ENCODE measurements at places on chromosomes 13 and 19.

- no peak overlapping the region for H3K27ac ChIP-seq
- no peaks in the 10 kb centered on the region for H3K27me3 ChIP-seq
- no peak overlapping the region for H3K4me3 ChIP-seq
- H3K4me1 ChIP-seq = no peaks in the 10 kb centered on the region
- no peak for DNase-seq
Measured at GRCh38 chr13:48175185-48175584, 57.8 kb upstream of the ITM2B start.

DNA sequence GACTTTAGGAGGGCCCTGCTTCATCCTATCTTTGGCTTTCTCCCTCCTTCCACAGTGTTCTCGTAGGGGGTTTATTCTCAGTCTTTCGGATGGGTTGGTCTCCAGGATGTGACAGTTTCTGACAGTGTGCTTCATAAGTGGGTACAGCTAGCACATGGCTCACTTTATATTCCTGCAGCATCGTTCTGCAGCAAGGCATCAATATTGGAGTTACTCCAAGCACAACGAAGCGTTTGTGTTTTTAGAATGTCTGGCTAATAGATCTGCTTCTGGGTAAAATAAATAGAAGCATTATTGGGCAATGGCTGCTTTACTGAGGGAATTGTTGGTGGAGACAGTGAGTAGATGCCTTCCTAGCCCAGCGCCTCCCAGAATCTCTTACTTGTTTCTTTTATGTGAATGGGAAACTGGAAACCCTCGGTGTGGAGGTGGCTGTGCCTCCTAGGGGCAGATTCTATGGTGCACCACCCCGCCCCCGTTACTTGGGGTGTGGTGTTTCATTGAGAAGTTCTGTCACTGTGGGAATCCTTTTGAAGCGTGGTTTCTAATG, 2.0 kb downstream of the FARP1 start:
- H3K27me3 ChIP-seq = peaks cover 77% of the 10 kb centered on the region
- H3K4me1 ChIP-seq = peaks cover 7% of the 10 kb centered on the region
- H3K4me3 ChIP-seq = no peak overlapping the region
- H3K36me3 ChIP-seq = no peaks in the 10 kb centered on the region
- DNase-seq = no peak
- H3K27ac ChIP-seq = no peak overlapping the region

GRCh38 chr19:33673996-33674625, 52.4 kb downstream of the CHST8 start:
- H3K4me1 ChIP-seq = no peaks in the 10 kb centered on the region
- peaks cover 8% of the 10 kb centered on the region for H3K27me3 ChIP-seq
- no peaks in the 10 kb centered on the region for H3K36me3 ChIP-seq
- no peak for DNase-seq
- no peak overlapping the region for H3K4me3 ChIP-seq

- no peaks in the 10 kb centered on the region for H3K4me1 ChIP-seq
- H3K36me3 ChIP-seq = peaks cover 2% of the 10 kb centered on the region
- no peak for DNase-seq
- no peak within 1 kb of the TSS for H3K27ac ChIP-seq
- H3K27me3 ChIP-seq = no peaks in the 10 kb centered on the region
Measured at GRCh38 chr19:5913739-5914357, at the start of gene CAPS. TSS of gene CAPS (plus strand) at chr19:5914254. CDS start at chr19:5914407, 153 bp downstream.

GRCh38 chr13:113875837-113876281, 12.0 kb upstream of the GAS6 start:
- no peak overlapping the region for H3K4me3 ChIP-seq
- peak overlapping the region; percentile 51 for H3K27ac ChIP-seq
- H3K27me3 ChIP-seq = peaks cover 19% of the 10 kb centered on the region
- H3K36me3 ChIP-seq = peaks cover 4% of the 10 kb centered on the region

DNA sequence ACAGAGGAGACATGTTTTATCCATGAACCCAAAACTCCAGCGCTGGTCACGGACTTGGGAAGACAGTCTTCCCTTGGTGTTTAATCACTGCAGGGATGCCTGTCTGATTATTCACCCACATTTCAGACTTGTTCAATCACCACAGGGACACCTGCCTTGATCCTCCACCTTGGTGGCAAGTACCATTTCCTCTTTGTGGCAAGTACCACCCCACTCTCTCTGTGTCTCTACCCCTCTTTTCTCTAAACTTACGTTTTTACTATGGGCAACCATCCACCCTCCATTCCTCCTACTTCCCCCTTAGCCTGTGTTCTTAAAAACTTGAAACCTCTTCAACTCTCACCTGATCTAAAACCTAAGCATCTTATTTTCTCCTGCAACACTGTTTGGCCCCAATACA, 16.8 kb downstream of the ZNF83 start:
- H3K27ac ChIP-seq = peak overlapping the region; percentile 47
- no peak overlapping the region for H3K4me3 ChIP-seq
- no peaks in the 10 kb centered on the region for H3K27me3 ChIP-seq
